Activated CD8-positive, alpha-beta memory T cell treated with anti-CD3 and anti-CD28 coated beads, Interleukin-2, amount 10 ng/mL, durations not matched to agents 7 days and 5 days (primary cell): ENCODE measurements at places on chromosomes 12 and 14. TPM values are rescaled to one million over a fixed set of nuclear protein-coding genes. Genes with fewer than 3 reads are reported as not detected.

DNA sequence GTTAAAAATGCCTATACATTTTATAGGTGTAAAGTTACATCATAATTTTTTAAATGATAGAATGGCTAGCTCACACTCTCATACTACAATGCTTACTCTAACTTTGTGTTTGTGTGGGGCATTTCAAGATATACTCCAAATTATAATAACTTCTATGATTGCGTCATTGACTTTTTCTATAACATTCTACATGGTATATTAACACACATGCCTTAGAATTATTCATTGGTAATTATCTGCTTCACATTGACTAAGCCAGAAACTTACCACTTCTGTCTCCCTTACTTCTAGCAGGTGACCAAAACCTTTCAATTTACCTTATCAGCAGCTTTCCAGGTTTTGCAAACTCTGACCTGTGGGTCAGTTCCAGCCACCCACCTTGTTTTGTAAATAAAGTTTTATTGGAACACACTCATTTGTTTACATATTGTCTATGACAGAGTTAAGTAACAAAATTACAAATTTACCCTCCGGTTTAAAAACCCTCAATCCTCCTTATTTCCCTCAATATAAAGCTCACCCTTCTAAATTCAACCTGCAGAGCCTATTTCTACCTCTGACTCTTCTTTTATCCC is 12.7 kb upstream of the FLRT2 start:
- no peak overlapping the region for H3K4me3 ChIP-seq
- H3K36me3 ChIP-seq: no peaks in the 10 kb centered on the region
- no peaks in the 10 kb centered on the region for H3K27me3 ChIP-seq
- no peak overlapping the region for H3K27ac ChIP-seq
- H3K4me1 ChIP-seq: no peaks in the 10 kb centered on the region

DNA sequence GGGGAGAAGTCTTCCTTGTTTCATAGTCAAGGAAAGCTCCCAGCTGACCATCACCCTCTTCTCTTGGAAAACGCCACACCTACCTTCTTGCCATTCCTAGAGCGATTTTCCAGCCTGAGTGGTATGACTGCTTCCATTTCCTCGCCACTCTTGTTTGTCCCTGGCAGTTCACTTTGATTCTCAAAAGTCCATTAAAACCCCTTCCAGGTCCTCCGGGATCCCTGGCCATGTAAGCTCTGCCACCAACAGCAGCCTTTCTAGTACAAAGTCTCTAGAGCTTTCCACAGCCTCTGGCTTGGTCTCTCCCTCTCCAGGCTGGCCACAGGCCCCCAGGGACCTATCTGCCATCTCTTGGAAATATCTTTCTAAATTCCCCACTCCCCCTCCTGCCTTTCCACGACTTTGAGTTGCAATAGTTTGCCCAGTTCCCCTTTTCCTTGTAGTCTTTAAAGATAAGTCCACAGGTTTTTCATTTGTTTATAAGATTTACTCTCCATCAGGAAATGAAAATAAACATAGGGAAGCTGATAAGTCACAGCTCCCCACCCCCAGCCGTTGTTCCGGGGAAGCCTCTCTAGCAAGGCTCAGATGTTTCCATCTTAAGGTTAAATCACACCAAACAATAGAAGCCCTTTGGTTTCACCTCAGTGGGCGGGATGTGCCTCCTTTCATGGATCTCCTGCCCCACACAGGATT is 42.9 kb upstream of the SINHCAF start:
- H3K4me1 ChIP-seq: peaks cover under 1% of the 10 kb centered on the region
- H3K27me3 ChIP-seq: peaks cover 12% of the 10 kb centered on the region
- H3K27ac ChIP-seq: no peak overlapping the region
- no peak overlapping the region for H3K4me3 ChIP-seq

DNA sequence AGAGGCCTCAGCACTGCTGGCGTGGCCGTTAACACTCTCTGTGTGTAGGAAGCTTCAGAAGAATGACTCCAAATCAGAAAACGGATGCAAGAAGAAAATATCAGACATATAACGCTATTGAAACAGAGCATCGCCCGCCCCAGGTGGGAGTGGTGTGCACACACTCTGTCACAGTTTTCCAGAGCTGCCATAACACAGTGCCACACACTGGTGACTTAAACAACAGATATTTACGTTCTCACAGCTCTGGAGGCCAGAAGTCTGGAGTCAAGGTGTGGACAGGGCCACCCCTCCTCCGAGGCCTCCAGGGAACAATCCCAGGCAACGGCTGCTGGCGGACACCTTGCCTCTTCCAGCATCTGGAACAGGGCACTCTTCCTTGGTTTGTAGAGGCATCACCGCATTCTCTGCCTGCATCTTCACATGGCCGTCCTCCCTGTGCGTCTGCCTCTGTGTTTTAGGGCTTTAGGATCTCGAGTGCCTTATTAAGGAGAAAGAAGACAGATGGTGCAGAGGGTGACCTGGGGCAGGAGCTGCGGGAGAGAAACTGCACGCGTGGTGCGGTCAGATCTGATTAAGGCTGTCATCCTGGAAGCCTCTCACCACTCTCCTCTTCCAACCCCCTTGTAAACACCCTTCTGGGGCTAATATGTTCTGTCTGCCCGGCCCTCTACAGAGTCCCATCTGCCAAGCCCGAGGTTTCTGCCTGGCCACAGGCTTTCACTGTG is 141.0 kb downstream of the SLC15A4 start:
- H3K36me3 ChIP-seq: no peaks in the 10 kb centered on the region
- H3K27me3 ChIP-seq: no peaks in the 10 kb centered on the region
- H3K27ac ChIP-seq: no peak overlapping the region
- no peaks in the 10 kb centered on the region for H3K4me1 ChIP-seq
- no peak overlapping the region for H3K4me3 ChIP-seq

- H3K36me3 ChIP-seq: peaks cover 8% of the 10 kb centered on the region
- H3K27me3 ChIP-seq: peaks cover 12% of the 10 kb centered on the region
- DNase-seq: no peak
- no peak overlapping the region for H3K4me3 ChIP-seq
Measured at GRCh38 chr14:32183151-32184058, 18.4 kb upstream of the RNU6-7 start.

- H3K27me3 ChIP-seq: no peaks in the 10 kb centered on the region
- peaks cover 16% of the 10 kb centered on the region for H3K36me3 ChIP-seq
- no peak for DNase-seq
- H3K27ac ChIP-seq: peak overlapping the region; percentile 96
- peaks cover 32% of the 10 kb centered on the region for H3K4me1 ChIP-seq
Measured at GRCh38 chr14:74302152-74302628, 544 bp downstream of the ABCD4 start.

- H3K36me3 ChIP-seq: peaks cover 45% of the 10 kb centered on the region
- H3K27me3 ChIP-seq: no peaks in the 10 kb centered on the region
- H3K4me1 ChIP-seq: no peaks in the 10 kb centered on the region
- H3K4me3 ChIP-seq: no peak overlapping the region
Measured at GRCh38 chr14:88576222-88576621, 13.4 kb downstream of the ZC3H14 start.

- no peaks in the 10 kb centered on the region for H3K36me3 ChIP-seq
- no peak overlapping the region for H3K27ac ChIP-seq
- H3K4me3 ChIP-seq: no peak overlapping the region
Measured at GRCh38 chr12:115871714-115872113, 405.8 kb downstream of the MED13L start.

- peaks cover 48% of the 10 kb centered on the region for H3K36me3 ChIP-seq
- peaks cover 15% of the 10 kb centered on the region for H3K27me3 ChIP-seq
- peak overlapping the region; percentile 93 for H3K4me3 ChIP-seq
- no peak for DNase-seq
- H3K4me1 ChIP-seq: peaks cover 38% of the 10 kb centered on the region
- H3K27ac ChIP-seq: peak overlapping the region; percentile 95
Measured at GRCh38 chr12:71756054-71756690, 1.5 kb downstream of the RAB21 start.

- no peaks in the 10 kb centered on the region for H3K27me3 ChIP-seq
- no peak overlapping the region for H3K27ac ChIP-seq
Measured at GRCh38 chr14:37232907-37233481, 35.3 kb downstream of the MIPOL1 start.

- H3K27me3 ChIP-seq: peaks cover 7% of the 10 kb centered on the region
- H3K36me3 ChIP-seq: no peaks in the 10 kb centered on the region
- no peak overlapping the region for H3K27ac ChIP-seq
- H3K4me1 ChIP-seq: no peaks in the 10 kb centered on the region
Measured at GRCh38 chr12:91454179-91454578, 271.6 kb upstream of the DCN start.

DNA sequence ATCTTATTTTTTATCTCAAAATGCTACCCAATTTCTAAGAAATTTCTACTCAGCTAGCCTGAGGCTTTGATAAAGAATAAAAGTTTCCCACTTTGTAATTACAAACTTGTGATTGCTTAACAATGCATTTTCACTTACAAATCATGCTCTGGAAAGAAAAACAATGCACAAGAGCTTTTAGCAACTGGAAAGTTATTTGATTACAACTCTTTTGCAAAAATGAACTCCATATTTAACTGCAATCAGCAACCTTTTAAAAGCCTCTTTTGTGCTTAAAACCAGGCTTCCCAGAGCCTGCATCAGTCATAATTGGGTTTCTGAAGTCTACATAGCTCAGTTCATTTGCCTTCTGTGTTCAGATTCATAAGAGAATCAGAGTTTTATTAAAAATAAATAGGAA is 395.2 kb downstream of the PAWR start:
- no peak overlapping the region for H3K27ac ChIP-seq
- no peaks in the 10 kb centered on the region for H3K4me1 ChIP-seq
- H3K36me3 ChIP-seq: no peaks in the 10 kb centered on the region
- DNase-seq: no peak

Gene SDR9C7
- total RNA-seq: not detected

Gene TNFAIP2
- total RNA-seq: not detected

Gene LALBA
- not detected for total RNA-seq

Gene ABCD2
- total RNA-seq: 26.6 TPM

Gene ENDOU
- total RNA-seq: not detected
